ENCODE measurements at places on chromosomes 7 and 10.

DNA sequence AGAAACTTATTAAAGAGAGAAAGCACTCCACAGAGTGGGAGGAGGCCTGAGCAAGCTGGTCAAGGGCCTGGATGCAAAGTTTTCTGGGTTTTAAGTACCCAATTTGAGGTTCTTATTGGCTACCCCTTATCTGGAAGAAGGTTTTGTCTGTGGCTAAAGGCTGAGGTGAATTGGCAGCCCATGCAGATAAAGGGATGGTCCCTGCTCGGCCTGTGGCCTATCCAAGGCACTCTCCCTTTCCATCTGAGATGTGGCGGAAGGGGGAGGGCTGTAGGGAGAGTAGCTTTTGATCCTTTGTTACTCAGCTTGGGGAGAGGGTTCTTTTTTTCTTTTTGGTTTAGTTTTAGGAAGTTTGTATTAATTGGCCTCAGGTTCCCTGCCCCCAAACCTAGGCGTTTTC lies 465.1 kb downstream of the ATRNL1 start:
- DNase-seq: no peak

GRCh38 chr10:74047871-74048270 lies 50.0 kb downstream of the VCL start:
- DNase-seq: no peak

DNA sequence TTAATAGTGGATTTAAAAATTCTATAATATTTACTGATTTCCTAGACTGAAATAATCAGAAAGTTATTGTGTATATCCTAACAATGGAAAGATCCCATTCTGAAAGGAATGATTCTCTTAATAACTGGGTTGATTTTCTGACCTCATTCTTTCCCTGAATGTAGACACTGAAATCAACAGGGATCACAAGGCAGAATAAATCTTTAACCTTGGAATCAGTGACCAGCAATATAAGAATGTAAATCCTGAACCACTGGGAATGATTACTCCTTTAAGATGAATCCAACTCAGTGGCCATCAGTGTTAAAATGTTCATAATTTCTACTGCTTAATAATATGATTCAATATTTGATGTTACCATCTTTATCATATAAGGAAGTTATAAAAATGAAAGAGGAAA lies 47.6 kb downstream of the ANKRD26 start:
- no peak for DNase-seq

GRCh38 chr7:25967278-25968204 lies 184.5 kb upstream of the NFE2L3 start:
- no peak for DNase-seq

- no peak for DNase-seq
These were observed 191.9 kb downstream of the RPS24 start for GRCh38 chr10:78225594-78225993.

GRCh38 chr7:50141131-50141530 lies 48.1 kb upstream of the ZPBP start:
- DNase-seq: no peak

DNA sequence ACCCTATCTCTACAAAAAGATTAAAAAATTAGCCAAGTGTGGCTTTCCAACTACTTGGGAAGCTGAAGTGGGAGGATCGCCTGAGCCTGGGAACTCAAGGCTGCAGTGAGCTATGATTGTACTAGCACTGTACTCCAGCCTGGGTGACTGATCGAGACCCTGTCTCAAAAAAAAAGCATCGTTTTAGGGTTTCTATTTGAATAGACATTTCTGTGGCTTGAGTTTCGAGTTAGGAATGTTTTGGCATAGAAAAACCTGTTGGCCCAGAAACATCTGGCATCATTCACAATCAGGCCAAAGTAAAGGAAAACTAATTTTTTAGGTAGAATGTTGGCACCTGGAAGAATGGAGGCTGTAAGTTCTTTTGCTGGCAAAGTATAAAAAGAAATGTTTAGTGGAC lies 72.4 kb downstream of the AUTS2 start:
- no peak for DNase-seq

GRCh38 chr7:121139427-121139826 lies 150.9 kb downstream of the CPED1 start:
- DNase-seq: no peak

- no peak for DNase-seq
These were observed 8.6 kb upstream of the ZNF713 start for GRCh38 chr7:55878691-55879090.

DNA sequence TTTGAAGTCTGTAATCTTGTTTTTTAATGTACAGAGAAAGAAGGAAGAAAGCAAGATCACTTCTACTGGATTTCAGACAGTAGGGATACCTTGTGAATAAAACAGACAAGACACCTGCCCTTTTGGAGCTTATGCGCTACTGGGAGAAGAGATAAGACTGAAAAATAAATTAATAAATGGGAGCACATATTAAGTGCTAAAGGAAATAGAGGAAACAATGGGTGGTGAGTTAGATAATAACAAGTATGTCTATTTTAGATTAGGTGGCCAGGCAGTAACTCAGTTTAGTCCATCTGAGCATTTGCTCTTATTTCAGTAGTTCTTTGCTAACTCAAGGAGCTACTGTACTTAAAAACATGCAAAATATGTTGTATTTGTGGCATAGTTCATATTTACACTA lies 15.9 kb downstream of the MIOS start:
- no peak for DNase-seq

GRCh38 chr7:38409531-38409930 lies 136.1 kb upstream of the TARP start:
- DNase-seq: no peak

DNA sequence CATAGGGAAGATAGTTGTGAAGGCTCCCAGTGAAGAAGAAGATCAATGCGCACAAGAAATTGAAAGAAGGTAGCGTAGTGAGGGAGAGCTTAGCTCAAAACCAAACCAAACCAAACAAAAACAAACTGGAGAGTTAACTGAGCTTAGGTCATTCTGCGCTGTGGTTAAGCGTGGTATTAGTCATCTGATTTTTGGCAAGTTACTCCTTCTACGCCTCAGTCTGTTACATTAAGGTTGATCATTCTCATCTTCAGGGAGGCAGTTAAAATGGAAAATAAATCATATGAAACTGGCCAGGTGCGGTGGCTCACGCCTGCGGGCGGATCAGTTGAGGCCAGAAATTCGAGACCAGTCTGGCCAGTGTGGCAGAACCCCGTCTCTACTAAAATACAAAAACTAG lies 259.7 kb downstream of the EXOC4 start:
- no peak for DNase-seq

- no peak for DNase-seq
These were observed 9.1 kb upstream of the CSGALNACT2 start for GRCh38 chr10:43128958-43129706.

- no peak for DNase-seq
These were observed 79.2 kb upstream of the ABI1 start for GRCh38 chr10:26939962-26940354.

DNA sequence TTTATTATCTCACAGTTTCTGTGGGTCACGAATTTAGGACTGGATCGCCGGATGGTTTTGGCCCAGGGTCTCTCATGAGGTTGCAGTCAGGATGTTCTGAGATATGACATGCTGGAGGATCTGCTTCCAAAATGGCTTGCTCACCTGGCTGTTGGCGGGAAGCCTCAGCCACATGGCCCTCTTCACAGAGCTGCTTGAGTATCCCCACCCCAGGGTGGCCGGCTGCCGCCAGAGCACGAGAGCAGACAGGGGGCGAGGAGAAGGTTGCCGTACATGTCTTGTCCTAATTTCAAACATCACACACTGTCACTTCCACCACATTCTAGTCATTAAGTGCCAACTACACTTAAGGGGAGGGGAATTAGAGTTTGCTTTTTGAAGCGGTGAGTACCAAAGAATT lies 365.8 kb downstream of the FGFR2 start:
- DNase-seq: no peak

DNA sequence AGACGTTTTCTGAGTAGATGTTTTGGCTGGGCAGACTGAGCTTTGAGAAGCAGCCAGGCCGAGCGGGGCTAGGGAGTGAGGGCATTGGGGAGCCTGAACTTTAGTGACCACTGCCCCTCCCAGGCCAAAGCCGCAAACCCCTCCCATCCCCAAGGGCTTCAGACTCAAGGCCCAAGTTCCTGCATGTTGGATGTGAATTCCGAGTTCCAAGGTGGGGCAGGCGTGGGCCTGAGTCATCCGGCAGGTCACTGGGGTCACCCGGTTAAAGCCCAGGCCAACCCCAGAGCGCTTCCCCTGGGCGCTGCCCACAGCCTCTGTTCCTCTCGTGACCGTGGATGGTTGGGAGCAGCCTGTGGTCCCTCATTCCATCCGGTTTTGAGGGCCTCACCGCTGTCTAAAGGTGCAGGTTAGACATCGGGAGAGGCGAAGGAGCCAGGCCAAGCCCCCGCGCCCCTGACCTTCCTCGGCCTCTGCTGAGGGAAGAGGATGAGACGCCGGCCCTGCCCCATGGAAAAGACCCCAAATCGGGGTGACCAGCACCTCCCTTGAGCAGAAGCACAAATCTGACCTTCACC lies 6.9 kb upstream of the PDGFA start:
- no peak for DNase-seq

GRCh38 chr7:146249272-146249671 lies 132.7 kb downstream of the CNTNAP2 start:
- no peak for DNase-seq

Data from T-cell (primary cell).